ENCODE measurements at places on chromosomes 12 and 14.

DNA sequence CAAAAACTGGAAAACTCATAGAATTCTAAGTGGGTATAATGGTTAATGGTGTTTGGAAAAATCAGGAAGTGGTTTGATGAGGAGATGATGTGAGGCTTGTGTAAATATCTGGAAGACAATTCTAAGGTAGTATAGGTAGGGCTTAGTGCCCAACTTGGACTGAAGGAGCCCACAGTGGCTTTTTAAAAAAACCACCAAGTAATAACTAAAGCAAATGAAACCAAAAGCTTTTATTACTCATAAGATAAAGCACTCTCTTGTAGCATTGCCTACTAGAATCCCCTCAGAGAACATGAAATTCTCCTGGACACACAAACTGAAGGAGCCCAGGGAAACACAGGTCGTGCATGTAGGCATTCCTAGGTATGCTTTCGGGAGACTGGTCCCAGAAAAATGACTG lies 324.5 kb downstream of the NELL2 start:
- DNase-seq = no peak

DNA sequence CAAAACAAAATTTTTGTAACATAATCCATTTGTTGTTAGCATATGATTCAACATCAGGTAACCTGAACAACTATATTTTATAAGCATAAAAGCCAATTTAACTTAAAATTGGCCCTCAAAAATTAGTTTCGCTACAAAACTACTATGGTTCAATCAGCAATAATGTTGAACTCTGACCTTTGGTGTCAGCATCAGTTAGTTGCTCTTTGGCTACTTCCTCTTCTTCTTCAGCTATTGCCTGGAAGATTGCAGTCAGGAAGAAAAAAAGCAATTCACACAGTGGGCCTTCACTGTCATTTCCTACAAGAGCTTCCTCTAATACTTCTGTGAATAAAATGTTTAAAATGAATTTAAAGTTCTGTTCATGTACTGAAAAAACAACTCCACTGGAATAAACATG lies 78.2 kb upstream of the CFL2 start:
- DNase-seq = peak; percentile 42

GRCh38 chr14:67221982-67222328 lies 19.3 kb upstream of the PALS1 start:
- DNase-seq = no peak

GRCh38 chr12:8996682-8997405 lies 7.5 kb downstream of the KLRG1 start:
- no peak for DNase-seq

DNA sequence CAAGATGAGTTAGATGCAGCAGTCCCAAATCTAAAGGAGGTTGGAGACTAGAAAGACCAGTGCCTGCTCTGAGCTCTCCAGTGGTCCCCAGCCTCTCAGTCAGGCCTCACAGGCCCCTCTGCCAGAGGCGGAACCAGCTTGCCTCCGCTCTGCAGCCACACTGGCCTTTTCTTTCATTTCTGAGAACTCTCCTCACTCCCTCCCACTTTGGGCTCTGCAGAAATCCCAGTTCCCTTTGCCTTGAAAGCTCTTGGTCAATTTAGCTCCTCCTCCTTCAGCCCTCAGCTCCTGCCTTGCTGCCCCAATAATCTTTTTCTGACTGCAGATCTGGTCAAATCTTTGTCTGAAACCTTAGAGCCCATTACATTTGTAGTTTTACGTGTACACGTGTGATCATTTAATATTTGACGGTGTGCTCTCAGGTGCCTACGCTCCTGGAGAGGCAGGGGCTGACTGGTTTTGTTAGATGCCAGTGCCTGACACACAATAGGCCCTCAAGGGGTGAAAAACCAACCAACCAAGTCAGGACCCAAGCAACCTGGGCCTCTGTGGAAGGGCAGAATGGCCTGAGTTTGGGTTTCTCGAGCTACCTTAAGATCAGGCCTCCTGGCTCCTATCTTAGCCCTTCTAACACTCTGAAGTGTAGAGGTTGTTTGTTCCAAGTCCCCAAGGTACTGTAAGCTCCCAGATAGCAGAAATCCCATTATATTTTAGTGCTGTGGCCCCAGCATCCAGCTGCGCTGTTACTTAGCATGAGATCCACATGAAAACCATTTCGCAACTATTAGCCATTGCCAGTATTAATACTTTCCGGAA lies 1.1 kb upstream of the NUDT4 start:
- peak; percentile 23 for DNase-seq

DNA sequence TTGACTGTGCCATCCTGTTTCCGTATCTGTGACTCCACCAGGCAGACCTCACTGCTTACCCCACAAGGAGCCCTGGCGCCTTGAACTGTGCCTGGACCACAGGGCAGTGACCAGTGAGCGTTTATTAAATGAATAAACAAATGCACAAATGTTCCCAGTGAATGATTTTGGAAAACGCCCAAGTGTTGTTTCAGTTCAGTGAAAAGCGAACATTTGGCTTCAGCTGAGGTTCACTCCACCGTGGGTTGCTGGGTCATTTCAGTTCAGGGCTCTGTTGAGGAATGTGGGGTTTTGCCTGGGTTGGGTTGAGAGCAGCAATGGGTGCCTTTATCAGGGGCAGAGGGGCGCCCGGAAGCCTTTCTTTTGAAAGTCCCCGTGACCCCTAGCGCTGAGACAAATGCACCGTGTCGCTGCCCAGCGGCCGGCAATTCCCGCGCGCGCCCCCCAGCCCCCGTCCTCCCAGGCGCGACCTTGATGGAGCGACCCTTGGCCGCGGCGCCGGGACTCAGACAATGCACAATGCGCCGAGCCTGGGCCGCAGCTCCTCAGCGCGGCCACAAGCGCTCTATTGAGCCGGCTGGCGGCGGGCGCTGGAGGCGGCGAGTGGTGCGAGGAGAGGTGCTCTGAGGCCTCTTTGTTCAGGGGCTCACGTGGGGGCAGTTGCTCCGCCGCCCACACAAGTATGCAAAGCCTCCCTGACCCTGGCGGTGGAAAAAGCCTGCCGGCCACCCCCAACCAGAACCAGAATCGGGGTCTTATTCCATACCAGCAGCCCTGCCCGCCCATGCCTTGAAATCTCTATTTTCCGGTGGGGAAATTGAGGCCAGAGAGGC lies 40.5 kb upstream of the CLMN start:
- no peak for DNase-seq

- no peak for DNase-seq
Observed at GRCh38 chr12:52152905-52153317, 38.9 kb downstream of the KRT80 start.

GRCh38 chr12:62252576-62252975 lies 7.6 kb upstream of the USP15 start:
- no peak for DNase-seq

DNA sequence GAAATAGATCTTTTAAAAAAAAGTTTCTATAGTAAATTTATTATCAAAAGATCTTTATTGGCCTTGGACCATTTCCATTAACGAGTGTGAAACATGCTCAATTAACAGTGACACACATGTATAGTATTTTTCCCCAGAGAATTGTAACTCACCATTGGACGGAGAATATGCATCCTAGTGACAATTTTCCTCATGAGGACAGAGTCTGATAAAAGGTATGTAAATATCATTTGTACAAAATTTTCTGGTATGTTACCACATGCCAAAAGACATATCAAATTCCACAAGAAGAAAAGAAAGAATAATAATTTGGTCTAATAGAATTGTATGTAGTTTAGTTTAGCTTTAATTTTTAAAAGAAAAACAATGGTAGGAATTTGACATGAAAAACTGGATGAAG lies 1096.0 kb upstream of the FLRT2 start:
- DNase-seq = no peak

GRCh38 chr14:22602862-22603261 lies 4.8 kb downstream of the ABHD4 start:
- DNase-seq = no peak

DNA sequence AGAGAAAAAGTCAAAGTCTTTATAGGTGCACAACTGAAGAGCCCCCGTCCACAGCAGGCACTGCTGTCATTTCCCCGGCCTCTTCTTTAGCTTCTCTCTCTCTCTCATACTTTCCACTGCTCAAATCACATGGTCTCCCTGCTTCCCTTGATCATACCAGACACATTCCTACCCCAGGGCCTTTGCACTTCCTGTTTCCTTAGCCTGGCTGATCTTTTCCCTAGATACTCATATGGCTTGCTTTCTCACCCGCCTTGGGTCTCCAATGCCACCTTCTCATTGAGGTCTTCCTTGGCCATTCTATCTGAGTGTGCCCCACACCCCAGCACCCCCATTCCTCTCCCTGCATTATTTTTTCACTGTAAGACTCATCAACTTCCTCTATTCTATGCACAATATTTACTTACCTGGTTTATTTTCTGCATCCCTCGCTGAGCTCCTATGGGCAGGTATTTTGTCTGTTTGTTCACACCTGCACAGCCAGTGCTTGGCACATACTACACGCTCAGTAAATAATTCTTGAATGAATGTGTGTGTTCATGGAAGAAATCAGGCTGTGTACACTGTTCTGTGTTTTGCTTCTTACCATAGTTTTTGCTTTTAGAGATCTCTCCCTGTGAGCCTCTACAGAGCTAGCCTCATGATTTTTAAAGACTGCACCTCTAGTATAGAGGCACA lies 31.9 kb downstream of the SERPINA1 start:
- DNase-seq = no peak
